Activated CD4-positive, alpha-beta T cell treated with anti-CD3 and anti-CD28 coated beads for 48 hours (primary cell): ENCODE measurements at places on chromosomes 4 and X.

DNA sequence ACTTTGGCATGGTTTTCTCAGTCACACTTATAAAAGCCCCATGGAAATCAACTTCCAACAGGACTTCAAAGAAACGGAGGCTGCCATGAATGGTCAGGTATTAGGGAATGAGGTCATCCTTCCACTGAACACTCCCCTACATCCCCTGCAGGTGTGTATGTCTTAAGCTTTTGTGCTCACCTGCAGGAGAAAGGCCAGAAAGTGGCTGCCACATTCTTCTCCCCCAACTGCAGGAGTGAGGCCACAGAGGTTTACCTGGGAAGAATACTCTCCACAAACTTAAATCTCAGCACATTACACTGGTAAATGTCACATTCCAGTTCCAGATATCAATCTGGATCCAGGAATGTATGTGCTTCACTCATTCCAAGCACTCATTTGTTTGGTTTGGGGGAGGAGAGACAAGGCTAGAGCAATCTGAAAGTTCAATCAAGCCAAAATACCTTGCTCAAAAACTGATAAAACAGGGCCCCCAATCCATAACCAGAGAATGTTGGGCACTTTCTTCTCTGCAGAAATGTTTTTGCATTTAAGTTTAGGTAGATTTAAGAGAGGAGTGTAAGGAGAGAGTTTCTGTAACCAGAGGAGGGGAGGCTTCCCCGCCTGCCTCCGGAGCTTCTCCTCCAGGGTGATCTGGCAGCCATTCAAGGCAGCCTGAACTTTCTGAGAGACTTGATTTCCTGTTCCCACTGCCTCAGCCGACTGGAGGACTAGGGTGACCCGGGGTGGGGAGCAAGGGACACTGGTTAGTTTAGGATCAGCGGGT, 15.4 kb downstream of the FAM9C start:
- DNase-seq, result no peak

GRCh38 chr4:53601251-53601764, 10.0 kb upstream of the LNX1 start:
- peak; percentile 11 for DNase-seq

- DNase-seq, result no peak
Observed at GRCh38 chr4:120132935-120133334, 66.3 kb upstream of the MAD2L1 start.

GRCh38 chr4:47505666-47506065, 20.6 kb downstream of the ATP10D start:
- no peak for DNase-seq

GRCh38 chr4:98546910-98547594, 111.4 kb downstream of the TSPAN5 start:
- no peak for DNase-seq

- no peak for DNase-seq
Observed at GRCh38 chr4:143712155-143712550, 11.7 kb upstream of the FREM3 start.

- no peak for DNase-seq
Observed at GRCh38 chr4:174156239-174156826, 127.1 kb downstream of the FBXO8 start.

- no peak for DNase-seq
Observed at GRCh38 chr4:98625920-98626319, 32.5 kb downstream of the TSPAN5 start.

DNA sequence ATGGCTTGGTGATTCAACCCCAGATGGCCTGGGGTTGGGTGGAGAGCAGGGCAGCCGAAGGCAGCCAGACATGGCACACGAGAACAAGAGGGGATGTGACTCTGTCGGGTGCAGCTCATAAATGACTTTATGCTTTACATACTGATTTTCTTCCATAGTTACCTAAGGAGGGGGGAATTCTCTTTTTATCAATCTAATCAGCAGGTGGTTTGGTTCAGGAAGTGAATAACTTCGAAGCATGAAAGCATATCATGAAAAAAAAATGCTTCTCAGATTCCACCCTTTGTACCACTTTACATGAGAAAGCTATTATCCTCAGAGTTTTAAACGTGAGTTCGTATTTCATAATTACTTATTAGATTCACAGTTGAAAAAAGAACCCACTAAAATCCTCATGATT, 908.9 kb upstream of the LCORL start:
- no peak for DNase-seq

DNA sequence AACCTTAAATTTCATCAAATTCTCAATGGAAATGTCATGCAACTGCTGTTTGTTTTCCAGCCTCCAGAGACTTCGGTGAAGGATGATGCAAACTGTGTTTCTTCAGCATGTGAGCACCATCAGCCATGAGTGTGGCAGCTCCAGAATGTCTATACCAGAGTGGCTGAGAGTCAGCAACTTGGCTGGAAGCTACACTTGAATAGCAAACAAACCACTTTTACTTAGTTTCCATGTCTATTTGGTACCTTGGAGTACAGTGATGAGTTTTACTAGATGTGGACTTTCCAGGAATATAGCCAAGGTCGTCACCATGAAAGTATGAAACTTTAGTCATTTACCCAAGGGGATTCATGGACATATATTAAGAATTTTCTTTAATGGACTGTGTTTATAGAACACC, 4.3 kb upstream of the IL21 start:
- no peak for DNase-seq

GRCh38 chr4:39682138-39682537, 15.8 kb upstream of the UBE2K start:
- DNase-seq, result no peak

DNA sequence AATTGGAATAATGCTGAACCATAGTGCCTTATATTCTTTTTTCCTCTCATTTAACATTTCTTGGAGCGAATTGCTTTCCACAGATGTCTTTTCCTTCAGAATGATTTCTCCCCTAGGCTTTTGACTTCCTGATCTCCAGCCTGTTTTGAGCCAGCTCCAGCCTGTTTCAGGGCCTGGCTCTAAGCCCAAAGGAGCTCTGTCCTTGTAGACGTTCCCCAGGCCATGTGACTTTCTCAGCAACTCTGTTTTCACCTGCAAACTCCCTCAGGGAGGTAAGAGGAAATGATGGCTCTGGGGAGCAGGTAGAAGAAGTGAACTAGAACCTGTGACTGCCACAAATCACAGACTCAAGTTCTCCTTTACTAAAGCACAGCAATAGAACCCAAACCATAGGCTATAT, 89.1 kb downstream of the AKAP4 start:
- DNase-seq, result no peak

DNA sequence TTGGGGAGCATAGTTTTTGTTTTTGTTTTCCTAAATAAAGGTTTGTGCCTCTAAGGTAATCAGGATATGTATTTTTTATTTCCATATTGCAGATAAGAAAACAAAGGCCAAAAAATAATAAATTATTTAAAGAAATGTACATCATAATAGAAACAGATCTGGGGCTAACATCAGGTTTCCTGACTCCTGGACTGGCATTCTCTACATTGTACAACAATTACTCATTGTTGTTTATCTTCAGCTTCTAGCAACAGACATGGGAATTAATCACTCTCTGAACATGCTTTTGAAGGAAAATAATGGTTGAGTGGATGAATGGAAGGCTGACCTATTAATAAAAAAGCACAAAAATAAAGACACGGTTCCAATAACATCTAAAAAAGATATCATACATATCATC, 146.2 kb downstream of the KCNIP4 start:
- DNase-seq, result no peak

- DNase-seq, result no peak
Observed at GRCh38 chr4:88162626-88163025, 4.2 kb upstream of the ABCG2 start.

- no peak for DNase-seq
Observed at GRCh38 chr4:78171482-78171881, 114.4 kb downstream of the FRAS1 start.
